ENCODE measurements at places on chromosomes 3 and 15. TPM values are rescaled to one million over a fixed set of nuclear protein-coding genes. Genes with fewer than 3 reads are reported as not detected.
A peak's percentile ranks its signal among the peaks of the same experiment; 100 is the strongest.

The FETUB gene
- 0.07 TPM for total RNA-seq

The TEX9 gene
- 4.9 TPM for total RNA-seq

The IGF2BP2 gene
- 165 TPM for total RNA-seq

The ITIH4 gene
- total RNA-seq: 0.95 TPM

The TMC3 gene
- total RNA-seq: not detected

The TOPBP1 gene
- 42.5 TPM for total RNA-seq

The KLHL40 gene
- total RNA-seq: not detected

The EEF1AKMT4 gene
- total RNA-seq: 11.1 TPM

The TIMP4 gene
- 0.14 TPM for total RNA-seq

The TICRR gene
- total RNA-seq: 14.9 TPM

The GRIP2 gene
- 0.81 TPM for total RNA-seq

The LCTL gene
- total RNA-seq: 0.14 TPM

The GOLGA6A gene
- not detected for total RNA-seq

The CD276 gene
- 107 TPM for total RNA-seq

DNA sequence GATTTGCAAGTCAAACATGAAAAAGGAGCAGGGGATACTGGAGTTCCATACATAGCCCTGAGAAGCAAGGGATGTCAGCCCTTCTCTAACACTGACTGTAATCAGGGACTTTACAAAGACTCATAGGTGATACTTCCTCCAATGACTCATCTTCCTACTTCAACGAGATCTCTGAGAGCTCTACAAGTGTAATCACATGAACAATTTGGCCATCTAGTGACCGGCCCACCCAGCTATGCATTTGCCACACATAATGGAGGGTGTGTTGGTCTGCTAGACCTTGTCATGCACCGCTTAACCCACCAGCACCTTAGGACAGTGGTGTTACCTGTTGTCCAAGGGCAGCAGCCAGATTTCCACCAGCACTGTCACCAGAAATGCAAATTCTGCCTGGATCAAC is 75.3 kb downstream of the NCEH1 start:
- peak; percentile 49 for DNase-seq

DNA sequence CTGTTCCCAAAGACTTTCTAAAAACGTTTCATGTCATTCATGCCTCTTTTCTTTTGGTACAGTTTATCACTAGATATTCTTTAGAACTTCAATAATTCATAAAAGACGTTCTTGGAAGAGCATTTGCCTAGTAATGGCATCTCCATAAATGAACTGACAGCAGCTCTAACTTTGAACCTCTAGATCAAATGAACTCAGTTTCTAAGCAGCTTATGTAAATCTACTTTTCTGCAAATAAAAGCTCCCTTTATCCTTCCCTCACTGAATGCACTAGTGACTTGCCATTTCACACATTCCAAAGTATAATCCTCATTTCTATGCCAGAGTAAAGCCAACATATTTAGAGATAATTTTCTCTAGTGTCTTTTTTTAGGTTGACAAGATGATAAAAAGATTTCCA is 85.2 kb downstream of the ZMAT3 start:
- DNase-seq: no peak

DNA sequence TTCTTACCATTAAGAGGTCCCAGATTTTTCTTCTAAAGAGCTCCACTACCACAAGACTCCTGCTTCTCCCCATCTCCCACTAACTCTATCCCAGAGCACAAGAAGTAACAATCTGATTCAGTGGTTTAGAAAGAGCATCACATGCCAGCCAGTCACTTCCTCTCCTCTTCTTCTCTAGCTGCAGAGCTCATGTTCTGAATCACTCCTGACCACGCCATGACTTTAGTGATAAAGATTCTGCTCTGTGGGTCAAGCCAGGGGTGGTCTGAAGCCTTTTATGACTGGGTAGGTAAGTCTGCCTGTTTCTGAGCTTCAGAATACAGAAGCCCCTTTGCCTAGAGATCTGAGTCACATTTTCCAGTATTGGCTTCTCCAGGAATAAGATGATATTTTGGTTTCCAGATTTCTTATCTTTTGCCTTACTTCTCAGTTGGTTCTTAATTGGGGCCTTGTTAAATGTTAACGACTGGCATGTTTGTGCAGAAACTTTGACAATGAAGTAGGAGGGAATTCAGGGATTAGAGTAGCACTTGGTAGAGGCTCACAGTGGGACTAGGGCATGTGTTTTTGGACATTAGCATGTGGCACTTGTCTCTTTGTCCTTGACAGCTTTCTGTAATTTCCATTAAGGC is 27.6 kb upstream of the ADAMTSL3 start:
- DNase-seq: peak; percentile 44

- DNase-seq: no peak
These were observed 125.5 kb downstream of the GREM1 start for GRCh38 chr15:32843219-32843815.

GRCh38 chr3:123446610-123447109 is 2.2 kb downstream of the ADCY5 start:
- DNase-seq: no peak

DNA sequence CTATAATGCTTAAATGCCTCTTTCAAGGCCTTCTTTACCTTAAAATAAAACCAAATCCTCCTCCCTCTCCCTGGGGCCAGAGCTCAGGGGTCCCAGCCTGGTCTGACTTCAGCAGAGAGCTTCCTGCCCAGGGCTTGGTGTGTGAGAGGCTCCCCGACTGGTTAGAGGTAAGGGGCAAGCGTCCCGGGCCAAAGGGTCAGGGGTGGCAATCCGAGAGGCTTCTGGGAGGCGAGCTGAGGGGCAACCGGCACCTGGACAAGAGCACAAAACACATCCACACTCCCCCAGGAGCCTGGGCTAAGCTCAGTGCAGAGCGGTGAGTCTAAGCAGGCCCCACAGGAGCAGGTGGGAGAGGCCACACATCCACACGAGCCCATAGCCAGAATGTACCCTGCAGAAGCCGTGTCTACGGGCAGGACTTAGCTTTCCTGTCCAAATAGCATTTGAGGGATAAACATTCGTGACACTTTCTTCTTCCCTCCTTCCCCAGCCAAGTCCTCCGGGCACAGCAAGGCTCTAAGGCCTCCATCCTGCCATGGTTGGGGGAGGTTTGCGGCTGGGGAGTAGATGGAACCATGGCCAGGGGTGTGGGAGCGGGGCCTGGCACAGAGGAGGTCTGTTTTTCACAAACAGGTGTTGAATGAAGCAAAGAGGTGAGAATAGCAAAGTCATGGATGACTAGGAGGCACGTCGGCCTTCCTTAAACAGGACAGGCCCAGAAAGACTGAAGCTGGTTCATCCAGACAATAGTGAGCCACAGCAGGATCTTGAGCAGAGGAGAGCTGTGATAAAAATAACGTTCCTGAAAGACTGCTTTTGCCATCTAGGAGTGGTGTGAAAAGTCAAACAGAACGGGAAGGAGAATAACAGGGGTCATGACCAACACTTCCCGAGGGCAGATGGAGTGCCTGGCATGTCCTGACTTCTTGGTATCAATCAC is 98.7 kb upstream of the IQSEC1 start:
- DNase-seq: no peak

- DNase-seq: no peak
These were observed 349.4 kb downstream of the LRTM1 start for GRCh38 chr3:54578417-54578816.

DNA sequence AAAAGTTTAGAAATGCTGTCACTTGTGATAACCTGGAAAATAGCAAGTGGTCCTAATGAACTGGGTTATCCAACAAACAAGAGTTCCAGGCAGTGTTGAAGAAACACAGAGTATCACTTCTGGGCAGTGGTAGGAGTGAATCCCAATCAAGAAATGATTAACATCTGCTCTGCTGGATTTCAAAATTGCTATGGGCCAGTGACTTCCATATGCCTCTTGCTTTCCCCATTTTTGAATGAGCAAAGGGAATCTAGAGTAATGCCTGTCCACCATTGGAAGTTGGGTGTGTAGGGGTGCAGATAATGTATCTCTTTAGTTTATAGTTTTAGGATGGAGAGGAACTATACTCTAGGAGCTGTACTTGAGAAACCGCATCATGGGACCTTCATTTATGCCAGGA is 236.5 kb downstream of the RPLP1 start:
- no peak for DNase-seq

DNA sequence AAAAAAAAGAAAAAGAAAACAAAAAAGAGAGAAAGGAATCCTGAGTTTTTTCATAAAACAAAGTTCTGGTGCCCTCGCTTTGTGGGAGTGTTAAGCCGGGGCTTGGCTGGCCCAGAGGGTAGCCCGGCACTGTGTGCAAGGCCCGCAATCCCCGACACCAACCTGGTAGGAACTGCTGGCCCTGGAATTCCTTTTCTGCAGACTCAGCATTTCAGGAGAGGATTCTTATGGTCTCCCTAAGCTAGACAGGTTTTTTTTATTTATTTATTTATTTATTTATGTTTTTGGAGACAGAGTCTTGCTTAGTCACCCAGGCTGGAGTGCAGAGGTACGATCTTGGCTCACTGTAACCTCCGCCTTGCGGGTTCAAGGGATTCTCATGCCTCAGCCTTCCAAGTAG is 238.8 kb downstream of the PDCD6IP start:
- DNase-seq: no peak

- no peak for DNase-seq
These were observed 135.3 kb upstream of the TPM1 start for GRCh38 chr15:62907275-62907674.

DNA sequence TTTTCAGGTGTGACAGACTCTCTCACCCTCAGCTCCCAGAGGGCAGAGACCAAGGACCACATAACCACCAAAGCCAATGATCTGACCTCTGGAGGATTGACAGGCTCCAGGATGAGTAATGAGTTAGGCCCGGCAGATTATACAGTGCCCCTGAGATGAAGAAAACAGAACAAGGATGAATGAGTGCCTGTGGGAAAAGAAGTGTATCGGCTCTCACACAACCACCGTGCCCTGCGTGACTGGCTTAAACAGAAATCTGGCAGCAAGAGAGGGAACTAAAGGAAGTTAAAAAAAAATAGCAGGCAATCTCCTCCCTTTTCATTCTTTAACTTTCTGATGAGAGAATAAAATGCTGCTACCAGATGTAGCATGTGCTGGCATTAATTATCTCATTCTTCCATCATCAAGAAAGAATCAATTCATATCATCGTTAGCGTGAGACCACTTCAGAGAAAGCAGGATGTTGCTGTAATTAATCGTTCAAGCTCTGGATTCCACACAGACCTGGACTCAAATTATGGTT is 227.5 kb upstream of the COL8A1 start:
- no peak for DNase-seq

- no peak for DNase-seq
These were observed 159.8 kb downstream of the B3GALNT1 start for GRCh38 chr3:160945336-160945735.

- no peak for DNase-seq
These were observed 62.9 kb upstream of the AGBL1 start for GRCh38 chr15:86016750-86017149.

- no peak for DNase-seq
These were observed 23.7 kb downstream of the CLEC3B start for GRCh38 chr3:45049807-45050206.

DNA sequence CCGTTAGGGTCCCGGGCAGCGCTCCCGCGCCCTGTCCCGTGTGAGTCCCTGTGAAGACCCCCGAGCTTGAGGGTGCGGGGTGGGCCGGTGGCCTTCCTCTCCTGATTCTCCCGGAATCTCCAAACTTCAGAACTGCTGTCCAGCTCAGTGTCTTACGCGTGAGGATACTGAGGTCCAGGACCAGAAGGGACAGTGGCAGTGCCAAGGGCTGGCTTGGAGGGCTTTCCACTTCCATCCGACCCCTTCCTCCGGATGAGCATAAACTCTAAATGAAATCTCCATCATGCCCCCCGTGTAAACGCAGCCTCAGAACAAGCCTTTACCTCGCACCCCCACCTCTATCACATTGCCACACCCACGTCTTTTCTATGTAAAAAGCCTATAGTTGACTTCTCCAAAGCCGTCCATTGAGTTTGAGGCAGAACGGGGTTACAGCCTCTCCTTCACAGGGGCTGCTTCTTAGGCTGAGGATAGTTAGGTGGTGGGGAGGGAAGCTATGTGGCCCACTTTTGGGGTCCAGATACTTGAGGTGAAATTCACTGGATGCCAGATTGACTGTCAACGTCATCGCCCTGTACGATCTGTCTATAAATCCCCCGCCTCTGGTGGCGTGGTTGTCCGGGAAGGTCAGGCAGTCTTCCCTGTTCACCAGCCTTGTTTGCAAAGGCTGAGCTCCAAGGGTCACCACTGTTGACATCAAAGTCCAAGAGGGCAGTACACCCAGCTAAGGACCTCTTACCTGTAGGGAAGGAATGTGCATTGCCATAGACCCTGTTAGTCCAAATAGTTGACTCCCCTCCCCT is 1.1 kb downstream of the EDEM1 start:
- peak; percentile 46 for DNase-seq

DNA sequence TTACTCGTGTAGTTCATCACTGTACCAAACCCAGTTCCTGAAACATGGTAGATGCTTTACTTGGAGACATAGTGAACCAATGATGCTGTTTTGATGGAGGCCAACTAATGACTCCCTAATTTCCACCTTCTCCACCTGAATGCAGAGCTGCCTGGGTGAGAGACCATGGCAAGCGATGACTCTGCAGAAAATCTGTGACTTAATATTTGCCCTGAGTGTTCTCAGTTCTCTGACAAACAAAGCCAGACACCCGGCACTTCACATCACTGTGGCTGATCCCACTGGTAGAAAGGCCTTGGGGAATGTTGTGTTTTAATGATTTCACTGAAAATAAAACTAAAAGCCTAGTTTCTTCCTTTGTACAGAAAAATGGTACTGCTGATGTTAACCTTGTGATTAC is 39.5 kb upstream of the UBE3A start:
- no peak for DNase-seq

- no peak for DNase-seq
These were observed 30.1 kb downstream of the PLOD2 start for GRCh38 chr3:146130881-146131371.

DNA sequence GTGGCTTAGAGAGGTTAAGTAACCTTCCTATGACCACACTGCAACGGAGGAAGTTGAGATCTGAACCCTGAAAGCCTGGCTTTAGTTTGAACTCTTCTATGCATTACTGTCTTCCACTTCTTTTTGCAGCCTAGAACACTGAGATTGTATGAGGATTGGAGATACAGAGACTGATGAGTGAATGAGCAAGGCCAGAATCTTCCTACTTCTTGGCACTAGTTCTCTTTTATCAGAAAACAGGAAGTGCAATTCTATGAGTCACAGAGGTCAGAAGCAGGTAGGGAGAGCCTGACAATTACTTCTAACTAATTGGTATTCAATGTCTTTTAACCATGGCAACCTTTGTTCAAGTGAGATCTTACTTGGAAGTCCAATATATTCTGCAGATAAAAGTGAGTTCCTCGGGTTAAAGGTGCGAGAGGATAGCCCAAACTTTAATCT is 219.0 kb downstream of the SHQ1 start:
- DNase-seq: peak; percentile 66

DNA sequence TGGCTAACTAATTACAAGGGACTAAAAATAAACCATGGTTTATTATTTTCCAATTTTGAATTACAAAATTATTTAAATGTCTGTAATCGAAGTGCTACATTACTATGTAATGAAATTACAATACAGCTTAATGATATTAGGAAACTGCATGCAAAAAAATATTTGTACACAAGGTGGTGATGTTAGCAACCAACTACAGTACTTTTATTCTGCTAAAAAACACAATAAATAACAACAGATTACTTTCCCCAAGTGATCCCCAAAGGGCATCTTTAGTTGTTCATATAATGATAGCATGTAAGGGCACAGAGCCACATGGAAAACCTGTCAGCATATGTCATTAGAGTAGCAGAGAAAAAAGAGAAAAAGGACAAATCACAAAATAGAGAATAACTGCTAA is 147.5 kb upstream of the SOX2 start:
- no peak for DNase-seq

- DNase-seq: no peak
These were observed 5.5 kb upstream of the PSMD6 start for GRCh38 chr3:64028754-64029153.
